ENCODE measurements at places on chromosomes 7 and 10.

- no peak for DNase-seq
Observed at GRCh38 chr7:18679261-18679660, 183.7 kb downstream of the HDAC9 start.

DNA sequence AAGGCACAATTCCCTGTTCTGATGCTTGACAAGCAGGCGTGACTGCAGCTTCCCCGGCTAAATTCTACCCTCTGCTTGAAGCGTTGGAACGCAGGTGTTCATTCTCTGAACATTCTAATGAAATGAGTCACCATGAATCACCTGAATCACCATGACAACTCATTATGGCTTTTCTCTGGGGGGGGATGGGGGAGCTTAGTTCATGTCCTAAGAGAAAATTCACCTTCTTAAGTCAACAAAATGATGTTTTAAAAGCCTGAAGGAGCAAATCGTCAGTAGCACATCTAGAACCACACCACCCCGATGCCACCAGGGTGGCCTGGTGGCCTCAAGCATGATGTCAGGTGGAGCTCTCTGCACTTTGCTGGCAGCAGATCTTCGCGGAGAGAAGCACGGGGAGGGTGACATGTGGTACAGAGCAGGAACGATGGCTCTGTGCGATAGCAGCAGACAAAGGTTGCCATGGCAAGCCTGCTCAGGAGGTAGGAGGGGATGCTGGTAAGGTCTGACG is 33.7 kb downstream of the DDC start:
- no peak for DNase-seq

- no peak for DNase-seq
Observed at GRCh38 chr7:44974549-44974948, 4.3 kb downstream of the MYO1G start.

DNA sequence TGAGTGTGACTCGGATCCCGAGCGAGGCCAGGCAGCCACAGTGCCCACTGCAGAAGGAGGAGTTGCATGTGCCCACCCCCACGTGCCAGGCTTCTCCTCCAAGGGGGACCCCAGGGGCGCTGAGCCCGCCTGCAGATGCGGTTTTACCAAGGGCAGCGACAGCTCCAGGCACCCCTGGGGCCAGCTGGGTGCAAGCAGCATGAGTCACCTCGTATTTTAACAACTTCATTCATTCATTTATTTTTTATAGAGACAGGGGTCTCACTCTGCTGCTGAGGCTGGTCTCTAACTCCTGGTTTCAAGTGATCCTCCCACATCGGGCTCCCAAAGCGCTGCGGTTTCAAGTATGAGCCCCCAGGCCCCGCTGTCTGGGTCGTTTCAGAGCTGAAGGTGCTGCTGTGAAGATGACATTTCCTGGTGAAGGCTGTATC is 1.3 kb upstream of the FOXL3 start:
- no peak for DNase-seq

DNA sequence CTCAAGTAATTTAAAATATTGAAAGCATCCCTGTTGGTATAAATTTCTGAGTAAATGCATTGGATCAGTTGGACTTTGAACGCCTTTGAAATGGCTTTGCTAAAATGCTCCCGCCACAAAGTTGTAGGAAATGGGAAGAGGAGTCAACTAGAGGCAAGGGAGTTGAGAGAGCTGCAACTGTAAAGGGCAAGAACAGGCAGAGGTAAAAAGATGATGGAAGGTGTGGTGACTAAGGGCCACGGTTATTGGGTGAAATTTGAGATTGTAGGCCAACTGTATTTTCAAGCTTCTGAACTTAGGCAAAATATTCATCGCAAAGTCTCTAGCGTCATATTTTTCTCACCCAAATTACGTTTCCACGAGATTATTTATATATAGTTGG is 595 bp upstream of the SUMF2 start:
- DNase-seq = no peak

- no peak for DNase-seq
Observed at GRCh38 chr7:28061824-28062196, 118.8 kb downstream of the JAZF1 start.

DNA sequence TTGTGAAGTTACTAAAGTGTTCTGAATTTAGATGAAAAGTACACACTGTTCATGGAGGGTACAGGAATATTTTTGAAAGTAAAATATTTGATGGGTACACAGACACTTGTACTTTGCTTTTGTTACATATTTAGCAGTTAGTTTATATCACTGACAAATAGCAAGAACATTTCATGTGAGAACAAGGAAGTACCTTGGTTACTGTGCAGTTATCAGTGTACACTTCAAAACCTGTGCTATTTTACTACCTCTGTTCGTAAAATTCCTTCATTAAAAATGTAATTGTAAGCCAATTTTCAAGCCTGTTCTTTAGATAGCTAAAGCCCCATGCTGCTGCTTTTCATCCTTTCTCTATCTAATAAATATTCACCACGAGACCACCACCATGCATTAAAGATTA is 39.8 kb upstream of the WASL start:
- no peak for DNase-seq

DNA sequence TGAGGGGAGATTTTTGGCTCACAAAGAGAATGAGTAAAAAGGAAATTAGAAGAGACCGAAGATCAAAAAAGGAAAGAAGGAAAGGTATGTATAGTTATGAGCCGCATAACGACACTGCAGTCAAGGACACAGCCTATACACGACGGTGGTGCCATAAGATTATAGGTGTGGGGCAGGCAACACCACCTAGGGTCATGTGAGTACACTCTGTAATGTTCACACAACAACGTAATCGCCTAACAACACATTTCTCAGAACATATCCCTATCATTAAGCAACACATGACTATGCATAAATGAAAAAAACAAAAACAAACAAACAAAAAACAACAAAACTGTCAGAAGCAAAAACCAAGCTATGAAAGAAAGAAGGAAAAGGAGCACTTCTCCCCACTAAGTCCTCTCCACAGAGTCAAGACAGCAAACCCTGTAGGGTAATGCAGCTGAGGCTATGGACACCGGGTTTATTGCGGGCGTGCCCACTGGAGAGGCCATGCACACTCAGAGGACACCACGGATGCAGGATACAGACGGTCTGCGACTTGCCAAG is 45.1 kb downstream of the PIP4K2A start:
- DNase-seq = no peak

GRCh38 chr10:106652279-106652678 is 512.2 kb downstream of the SORCS1 start:
- no peak for DNase-seq

GRCh38 chr7:154789404-154789803 is 213.5 kb downstream of the PAXIP1 start:
- no peak for DNase-seq

DNA sequence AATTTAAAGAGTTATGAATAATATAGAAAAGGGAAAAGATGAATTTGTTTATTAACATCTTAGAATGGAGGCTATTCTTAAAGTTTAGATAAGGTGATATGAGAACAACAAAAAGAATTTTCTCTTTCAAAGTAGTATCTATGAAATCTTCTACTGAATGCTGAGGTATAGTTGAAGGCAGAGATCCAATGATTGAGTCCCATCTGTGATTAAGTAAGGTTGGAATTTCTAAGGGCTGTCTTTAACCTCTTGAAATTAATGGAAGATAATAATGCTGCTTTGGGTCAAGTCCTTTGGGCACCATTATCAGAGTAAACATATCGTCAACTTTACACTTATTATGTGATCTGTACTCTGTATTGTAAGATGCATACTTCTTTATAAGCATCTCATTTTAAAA is 307.9 kb downstream of the PRKG1 start:
- DNase-seq = no peak

- no peak for DNase-seq
Observed at GRCh38 chr7:101273206-101273605, 28.3 kb upstream of the FIS1 start.

DNA sequence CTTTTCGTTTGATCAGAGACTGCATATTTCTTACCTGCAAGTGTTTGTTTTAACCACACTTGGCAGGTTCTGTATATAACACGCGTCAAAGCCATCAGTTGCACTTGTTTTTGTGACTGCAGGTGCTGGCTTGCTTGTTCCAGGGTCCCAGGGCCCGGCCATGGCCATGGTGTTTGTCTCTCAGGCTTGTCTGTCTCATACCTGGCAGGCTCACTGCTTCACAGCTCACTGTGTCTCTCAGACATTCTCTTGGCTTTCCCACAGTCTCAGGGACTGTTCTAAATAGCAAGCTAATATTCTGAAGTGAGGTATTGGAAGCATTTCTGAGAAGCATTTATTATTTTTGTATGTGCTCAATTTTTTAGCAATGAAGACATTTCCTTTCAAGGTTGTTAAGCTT is 46.9 kb downstream of the GPR141 start:
- DNase-seq = no peak

DNA sequence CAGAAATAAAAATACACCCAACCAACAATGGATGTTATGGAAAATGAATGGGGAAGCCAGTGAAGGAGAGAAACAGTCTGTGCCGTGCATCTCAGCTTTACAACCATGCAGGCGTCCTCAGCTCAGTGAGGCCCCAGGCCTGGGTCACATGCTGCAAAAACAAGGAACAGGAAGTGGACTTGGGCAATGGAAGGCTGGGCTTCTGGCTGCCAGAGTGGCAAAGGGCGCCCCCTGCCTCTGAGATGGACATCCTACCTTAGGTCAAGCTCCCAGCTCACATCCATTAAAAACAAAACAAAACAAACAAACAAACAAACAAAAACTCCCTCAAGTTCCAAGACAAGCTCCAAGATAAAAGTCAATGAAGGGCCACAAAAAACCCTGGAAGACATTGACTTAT is 54.7 kb upstream of the AFAP1L2 start:
- no peak for DNase-seq

DNA sequence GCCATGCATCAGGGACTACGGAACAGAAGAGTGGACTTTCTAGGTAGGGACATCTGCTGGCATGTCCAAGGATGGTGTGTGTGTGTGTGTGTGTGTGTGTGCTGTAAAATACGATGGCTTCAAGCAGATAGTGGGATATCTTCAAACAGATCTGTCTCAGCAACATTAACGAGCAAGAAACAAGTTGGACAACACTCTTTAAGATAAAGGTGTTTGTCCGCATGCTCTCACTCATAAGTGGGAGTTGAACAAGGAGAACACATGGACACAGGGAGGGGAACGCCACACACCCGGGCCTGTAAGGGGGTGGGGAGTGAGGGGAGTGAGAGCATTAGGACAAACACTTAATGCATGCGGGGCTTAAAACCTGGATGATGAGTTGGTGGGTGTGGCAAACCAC is 89.8 kb upstream of the AKR1E2 start:
- no peak for DNase-seq

- no peak for DNase-seq
Observed at GRCh38 chr7:11492307-11492706, 339.7 kb downstream of the THSD7A start.

DNA sequence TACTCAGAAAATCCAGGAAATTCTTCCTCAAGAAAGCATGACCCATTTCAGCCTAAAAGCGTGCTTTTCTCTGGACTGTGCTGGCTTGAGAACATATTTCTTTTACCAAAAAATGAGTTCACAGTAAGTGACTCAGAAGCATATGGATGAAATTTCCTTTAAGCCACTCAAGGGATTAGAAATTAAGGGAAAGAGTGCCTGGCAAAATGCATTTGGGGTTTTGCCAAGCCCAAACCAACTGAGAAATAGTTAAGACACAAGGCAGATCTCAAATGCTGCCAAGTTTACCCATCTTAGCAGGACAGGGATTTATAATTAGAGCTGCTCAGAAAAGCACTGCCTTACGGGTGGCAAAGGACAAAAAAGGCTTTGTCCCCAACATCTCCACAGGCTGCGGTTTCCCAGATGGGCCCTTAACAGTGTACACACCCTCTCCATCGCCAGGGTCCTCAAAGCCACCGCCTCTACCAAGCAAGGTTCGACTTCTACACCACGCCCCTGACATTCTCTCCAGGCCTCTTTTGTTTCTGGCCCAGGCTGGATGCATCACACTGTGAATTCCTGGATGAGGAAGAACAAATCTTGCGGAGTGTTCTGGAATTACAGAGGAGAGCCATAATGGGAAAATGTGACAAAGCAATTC is 30.1 kb upstream of the CDHR3 start:
- no peak for DNase-seq

DNA sequence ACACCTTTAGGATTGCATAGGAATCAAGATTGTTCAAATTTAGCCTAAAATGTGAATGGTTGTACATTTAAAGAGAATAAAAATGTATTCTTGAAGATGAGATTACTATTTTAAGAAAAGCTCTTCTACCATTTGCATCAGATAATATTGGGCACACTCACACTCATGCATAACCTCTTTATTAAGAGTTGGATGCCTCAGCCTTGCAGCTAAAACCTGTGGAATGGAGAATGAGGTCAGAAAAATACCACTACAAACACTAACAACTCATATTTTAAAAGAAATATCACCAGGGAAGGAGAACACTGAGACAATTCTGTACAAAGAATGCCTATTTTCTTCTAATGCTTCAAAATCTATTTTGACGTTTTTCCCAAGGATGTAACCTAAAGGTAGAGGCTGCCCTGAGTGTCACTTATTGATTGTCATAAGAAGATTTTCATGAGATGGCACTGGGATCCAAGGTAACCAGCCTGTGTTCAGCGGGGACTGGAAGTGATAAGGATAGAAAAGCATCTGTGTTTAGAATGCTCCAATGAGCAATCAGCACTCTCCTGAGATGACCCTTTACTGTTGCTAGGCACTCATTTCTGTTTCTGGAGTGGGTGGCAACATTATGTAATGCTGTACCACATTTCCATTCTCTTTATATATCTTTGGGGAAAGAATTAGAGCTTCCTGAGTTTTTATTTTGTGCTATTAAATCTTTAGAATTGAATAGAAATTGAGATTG is 26.6 kb downstream of the REEP3 start:
- no peak for DNase-seq

- no peak for DNase-seq
Observed at GRCh38 chr7:103524042-103524907, 78.3 kb upstream of the SLC26A5 start.

DNA sequence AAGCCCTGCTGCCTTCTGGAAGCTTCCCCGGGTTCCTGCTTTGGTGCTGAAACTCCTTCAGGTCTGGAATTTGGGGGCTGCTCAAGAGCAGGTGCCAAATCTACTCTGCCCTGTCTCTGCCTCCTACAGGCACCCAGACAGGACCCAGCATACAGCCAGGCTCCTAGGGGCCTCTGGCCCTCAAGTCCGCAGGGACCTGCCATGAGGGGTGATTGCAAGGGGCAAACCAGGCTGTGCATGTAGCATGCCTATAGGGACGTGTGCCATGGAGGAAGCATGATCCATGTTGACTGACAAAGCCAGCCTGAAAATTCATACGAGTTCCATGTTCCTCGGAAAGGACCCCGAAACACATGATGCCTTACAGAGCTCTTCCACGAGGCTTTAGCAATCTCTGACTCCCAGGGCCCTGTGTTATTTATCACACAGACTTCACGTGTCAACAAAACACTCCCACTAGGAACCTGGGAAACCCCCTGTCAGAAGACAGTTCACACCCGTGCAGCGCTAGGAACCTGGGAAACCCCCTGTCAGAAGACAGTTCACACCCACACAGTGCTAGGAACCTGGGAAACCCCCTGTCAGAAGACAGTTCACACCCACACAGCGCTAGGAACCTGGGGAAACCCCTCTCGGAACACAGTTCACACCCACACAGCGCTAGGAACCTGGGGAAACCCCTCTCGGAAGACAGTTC is 75.3 kb upstream of the DNAAF5 start:
- DNase-seq = no peak
